T47D (cell line): ENCODE measurements at places on chromosomes 1 and 21.

DNA sequence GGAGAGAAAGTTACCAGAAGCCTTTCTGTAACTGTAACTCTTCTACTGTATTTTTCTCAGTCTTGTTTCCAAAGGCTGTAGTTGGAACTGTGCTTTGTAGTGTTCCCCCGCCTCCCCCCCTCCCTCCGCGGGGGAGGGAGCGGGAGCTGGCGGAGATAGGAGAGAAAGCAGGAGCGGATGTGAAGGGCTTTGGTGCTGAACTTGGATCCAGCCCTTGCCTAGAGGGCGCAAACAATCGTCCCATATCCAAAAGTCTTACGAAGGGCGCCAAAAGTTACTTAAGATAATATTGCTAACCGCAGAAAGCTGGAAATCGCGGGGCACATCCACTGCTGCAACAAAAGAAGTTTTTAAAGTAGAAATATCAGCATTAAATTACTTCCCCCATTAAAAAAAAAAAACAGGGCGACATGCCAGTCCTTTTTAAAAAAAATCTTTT, 2.4 kb upstream of the NFIA start:
- peak; percentile 69 for DNase-seq

DNA sequence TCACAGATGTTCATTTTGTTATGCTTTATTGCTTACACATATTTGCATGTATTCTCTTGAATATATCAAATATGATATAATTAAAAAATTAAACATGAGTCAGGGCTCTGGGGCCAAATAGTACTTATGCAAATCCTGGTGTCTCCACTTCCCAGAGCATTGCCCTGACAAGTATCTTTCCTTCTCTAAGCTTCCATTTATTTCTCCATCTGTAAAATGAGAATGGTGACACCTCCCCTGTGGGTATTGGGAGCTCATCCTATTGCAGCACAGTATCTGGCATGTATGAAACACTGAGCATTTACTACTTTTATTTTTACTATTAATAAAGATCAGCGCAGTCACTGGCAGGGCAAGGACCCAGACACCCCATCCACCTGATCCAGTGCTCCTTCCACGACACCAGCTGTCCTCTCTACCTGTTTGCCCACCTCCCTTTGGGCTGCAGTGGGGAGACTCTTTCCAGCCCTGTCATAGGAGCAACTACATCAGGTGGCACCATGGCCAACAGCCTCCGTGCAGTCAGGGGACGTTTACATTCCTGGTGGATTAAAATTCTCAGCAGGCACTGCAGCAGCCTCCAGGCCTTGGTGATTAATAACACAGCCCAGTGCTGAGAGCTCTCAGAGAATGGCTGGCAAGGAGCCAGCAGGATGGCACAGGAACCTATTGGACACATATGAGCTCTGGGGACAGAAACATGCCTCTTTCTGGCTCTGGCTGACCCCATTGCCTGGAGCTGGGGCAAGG, 113.0 kb downstream of the DMRTB1 start:
- DNase-seq = peak; percentile 63

DNA sequence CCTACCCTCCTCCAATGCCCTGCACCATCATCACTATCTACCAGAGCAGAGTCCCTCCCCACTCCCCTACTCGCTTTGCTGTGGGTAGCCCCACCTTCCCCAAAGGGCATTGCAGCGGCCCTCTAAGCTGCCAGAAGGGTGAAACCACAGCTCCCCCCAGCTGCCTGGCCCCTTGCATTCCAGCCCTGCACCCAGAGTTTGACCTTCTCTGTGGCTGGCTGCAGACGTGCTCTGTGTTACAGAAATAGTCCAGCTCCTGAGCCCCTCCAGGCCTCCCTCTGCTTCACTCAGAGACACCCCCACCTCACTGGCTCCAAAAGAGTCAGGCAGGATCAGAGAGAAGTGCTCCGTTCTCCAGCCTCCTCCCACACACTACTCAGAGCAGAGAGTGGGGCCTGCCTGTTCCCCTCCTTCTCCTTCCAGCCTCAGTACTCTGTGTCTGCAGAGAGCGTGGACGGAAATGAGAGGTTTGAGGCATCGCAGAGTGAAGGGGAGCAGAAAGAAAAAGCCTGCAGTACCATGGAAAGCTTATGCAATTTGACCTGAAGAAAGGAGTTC, 63.2 kb downstream of the PLEKHA6 start:
- no peak for DNase-seq

DNA sequence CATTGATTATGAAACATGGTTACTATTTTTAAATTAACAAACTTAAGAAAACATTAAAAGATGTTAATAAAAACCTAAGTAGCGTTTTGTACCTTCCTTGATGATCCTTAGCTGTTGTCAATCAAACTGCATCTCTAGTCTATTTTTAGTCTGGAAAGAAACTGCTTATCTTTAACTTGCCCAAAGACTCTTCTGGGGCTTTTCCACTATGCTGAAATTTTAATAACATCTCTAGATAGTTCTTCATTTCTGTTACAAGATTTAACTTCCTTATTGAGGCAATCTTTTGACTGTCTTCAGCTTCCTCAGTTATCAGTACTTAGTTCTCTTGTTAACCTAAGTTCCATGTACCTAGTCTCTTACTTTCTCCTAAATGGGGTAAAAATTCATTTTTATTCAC, 135.9 kb upstream of the HMCN1 start:
- DNase-seq = no peak

DNA sequence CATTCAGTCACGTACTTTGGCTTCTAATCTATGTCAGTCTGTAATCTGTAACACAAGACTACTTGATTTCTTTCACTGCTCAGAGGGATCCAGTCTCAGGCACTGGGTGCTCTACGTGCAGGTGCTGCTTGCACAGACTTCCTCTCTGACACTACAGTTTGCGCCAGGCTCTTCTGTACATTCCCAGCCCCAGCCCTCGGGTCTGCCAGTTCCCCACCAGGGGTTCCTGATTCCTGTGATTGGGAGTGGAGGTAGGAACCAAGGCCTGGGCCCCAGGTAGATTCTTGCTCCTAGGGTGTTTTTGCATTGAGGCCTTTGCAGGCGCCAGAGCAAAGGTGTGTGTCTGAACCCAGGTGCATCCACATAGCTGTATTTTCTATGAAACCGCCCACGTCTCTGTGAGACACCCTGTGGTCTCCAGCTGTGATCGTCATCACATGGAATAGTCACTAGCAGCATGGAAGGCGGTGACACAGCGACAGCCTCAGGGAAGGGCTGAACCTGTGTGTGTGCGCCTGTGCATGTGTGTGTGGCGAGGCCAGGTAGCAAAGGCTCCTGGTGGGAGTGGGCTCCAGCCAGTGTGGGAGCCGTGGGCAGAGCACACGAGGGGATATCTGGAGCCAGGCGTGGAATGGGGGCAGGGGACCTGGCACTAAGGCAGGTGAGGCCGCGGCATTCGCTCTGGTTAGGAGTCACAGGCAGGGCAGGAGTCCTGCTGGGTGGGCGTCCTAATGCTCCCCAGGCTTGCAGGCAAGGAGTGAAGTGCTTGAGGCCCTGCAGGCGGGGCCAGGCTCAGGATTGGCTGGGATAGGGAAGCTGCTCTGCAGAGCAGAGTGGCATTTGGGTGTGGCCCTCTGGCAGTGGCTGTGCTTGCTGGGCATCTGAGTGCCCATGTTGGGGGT, 5.2 kb downstream of the GJC2 start:
- DNase-seq = no peak

GRCh38 chr1:89973471-89974127, 21.3 kb upstream of the ZNF326 start:
- DNase-seq = no peak

- no peak for DNase-seq
Observed at GRCh38 chr1:145886390-145886789, 724 bp upstream of the ANKRD35 start.

DNA sequence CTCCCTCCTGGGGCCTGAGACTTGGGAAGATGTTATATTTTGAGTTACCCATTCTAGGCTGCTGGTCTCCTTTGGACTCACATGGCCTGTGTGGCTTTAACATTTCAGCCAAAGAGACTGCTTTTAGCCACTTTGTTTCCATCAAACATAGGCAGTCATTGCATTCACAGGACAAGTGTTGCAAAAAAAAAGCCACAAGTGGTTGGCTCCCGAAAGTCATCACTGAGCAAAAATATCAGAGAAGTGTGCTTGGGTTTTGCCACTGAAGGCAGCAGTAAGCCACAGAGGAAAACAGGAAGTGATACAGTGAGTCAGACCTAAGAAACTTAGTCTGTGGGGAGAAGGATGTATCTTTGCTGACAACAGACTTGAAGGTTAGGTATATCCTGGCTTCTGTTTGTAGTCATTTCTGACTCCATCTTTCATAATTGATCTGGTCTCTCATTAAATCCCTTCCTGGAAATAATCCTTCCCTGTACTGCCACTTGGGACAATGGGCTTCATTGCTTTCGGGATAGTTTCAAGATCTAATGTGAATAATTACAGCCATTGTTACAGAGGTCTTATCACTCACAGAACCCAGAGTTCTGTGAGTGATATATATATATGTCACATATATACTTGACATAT, 80.9 kb downstream of the COLGALT2 start:
- DNase-seq = no peak

DNA sequence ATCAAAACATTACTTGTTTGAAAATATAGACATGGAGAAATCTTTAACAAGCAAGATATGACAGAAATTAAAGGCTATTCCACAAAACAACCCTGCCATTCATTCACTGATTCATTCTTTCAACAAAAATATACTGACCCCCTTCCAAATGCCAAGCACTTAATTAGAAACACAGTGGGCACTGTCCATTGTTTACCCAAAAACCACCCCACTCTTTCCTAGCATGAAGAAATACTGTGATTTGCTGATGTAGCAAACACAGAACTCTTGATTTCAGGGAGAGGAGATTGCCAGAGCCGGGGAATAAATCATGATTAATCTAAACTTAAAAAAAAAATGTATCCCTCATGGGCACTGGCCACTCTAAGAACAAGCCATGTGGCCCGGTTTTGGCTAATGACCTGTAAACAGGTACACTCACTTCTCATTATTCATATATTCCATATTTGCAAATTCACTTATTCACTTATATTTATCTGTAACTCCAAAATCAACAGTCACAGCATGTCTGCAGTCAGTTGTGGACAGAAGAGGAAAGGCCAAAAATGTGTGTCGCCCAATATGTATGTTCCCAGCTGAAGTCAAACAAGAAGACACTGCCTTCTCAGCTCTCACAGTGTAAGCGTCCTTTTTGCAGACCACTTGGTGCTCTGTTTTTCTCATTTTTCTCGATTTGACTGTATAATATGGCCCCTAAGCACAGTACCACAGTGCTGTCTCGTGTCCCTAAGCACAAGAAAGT, 133.1 kb downstream of the SMYD3 start:
- no peak for DNase-seq

DNA sequence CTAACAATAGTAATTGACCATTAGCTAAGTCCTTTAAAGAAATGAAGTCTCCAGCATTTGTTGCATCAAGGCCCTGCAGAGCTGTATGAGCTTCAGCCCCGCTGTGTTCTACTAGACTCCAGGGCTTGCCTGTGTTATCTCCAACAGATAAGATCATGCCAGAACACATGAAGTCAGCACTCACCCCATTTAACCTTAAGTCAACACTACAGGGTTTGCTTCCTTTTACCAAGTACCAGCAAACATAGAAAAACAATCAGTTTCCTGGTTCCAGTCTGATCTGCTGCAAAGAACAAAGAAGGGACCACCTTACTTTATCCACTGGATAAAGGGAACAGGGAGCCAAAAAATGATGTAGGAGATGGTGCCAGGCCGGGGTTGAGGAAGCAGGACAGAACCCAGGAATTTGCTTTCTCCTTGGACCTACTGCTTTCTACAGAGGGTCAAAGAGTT, 41.3 kb upstream of the ENAH start:
- DNase-seq = no peak

GRCh38 chr1:41122851-41123518, 101.5 kb upstream of the SLFNL1 start:
- peak; percentile 22 for DNase-seq

GRCh38 chr1:238582816-238583215, 692.1 kb upstream of the ZP4 start:
- no peak for DNase-seq

GRCh38 chr1:95520390-95520789, 286.4 kb downstream of the RWDD3 start:
- no peak for DNase-seq

GRCh38 chr1:167955915-167956314, 19.0 kb upstream of the MPC2 start:
- DNase-seq = no peak

DNA sequence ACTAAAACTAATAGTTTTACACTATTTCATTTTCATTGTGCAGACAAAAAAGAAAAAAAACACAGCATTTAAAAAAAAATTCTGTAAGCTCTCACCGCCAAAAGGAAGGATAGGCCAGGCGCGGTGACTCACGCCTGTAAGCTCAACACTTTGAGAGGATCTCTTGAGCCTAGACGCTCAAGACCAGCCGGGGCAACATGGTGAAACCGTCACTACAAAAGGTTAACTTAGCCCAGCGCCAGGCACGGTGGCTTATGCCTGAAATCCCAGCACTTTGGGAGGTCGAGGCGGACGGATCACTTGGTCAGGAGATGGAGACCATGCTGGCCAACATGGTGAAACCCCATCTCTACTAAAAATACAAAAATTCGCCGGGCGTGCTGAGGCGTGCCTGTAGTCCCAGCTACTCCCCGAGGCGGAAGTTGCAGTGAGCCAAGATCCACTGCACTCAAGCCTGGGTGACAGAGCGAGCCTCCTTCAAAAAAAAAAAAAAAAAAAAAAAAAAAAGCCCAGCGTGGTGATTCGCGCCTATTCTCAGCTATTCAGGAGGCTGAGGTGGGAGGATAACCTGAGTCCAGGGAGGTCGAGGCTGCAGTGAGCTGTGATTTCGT, 14.3 kb upstream of the SPEN start:
- DNase-seq = no peak

DNA sequence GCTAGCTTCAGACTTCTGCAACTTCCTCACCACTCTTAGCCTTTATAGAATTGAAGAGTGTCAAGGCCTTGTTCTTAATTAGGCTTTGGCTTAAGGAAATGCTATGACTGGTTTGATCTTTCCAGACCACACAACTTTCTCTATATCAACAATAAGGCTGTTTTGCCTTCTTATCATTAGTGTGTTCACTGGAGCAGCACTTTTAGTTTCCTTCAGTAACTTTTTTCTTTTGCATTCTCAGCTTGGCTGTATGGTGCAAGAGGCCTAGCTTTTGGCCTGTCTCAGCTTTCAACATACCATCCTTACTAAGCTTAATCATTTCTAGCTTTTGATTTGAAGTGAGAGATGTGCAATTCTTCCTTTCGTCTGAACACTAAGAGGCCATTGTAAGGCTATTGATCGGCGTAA, 8.6 kb downstream of the PRKACB start:
- no peak for DNase-seq

DNA sequence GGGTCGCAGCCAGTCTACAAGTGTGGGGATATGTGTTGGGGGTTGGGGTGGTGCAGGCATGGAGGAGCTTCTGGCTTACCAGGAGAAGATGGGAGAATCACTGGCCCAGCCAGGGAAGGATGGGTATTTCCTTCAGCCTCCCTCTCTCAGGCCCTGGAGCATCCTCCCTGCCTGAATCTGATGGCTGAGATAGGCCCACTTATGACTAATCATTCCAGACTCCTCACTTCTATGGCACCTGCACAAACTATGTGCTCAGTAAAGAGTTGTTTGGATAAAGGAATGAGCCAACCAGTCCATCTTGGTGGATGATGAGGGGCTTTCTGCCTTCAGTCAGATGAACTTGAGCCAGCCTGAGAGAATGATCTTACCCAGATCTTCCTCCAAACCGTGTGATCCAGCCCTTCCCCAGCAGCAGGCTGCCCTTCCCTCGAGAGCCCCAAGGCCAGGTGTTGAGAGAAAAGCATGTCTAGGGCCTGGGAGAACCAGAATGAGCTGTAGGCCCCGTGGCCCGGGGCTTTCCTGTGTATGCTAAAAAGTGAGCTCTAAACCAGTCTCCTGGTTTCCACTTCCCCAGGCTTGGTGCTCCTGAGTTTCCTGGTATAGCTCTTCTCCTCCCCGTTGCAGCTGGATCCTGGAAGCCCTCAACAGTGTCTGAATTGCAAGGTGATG, 1.3 kb downstream of the GPA33 start:
- DNase-seq = no peak
